ENCODE measurements at places on chromosomes 12 and 14. TPM values are rescaled to one million over a fixed set of nuclear protein-coding genes. Genes with fewer than 3 reads are reported as not detected.

IAPP gene
- not detected for total RNA-seq

ARHGDIB gene
- total RNA-seq: 1,891 TPM

SLC41A2 gene
- total RNA-seq: 2.1 TPM

DNA sequence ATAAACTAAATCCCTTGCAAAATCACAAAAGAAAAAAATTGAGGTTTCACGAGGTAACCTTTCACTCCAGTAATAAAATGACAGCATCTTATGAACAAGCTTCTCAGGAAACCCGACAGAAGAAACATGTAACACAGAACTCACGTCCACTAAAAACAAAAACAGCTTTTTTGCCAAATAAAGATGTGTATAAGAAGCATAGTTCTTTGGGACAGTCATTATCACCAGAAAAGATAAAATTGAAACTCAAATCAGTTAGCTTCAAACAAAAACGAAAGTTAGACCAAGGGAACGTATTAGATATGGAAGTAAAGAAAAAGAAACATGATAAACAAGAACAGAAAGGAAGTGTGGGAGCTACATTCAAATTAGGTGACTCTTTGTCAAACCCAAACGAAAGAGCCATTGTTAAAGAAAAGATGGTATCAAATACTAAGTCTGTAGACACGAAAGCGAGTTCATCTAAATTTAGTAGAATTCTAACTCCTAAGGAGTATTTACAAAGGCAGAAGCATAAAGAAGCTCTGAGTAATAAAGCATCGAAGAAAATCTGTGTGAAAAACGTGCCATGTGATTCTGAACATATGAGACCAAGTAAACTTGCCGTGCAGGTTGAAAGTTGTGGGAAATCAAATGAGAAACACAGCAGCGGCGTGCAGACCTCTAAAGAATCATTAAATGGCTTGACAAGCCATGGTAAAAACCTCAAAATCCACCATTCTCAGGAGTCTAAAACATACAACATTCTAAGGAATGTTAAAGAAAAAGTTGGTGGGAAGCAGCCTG, 25.8 kb downstream of the RESF1 start:
- DNase-seq: no peak
- peak overlapping the region; percentile 3 for H3K27ac ChIP-seq
- H3K4me3 ChIP-seq: no peak overlapping the region
- peaks cover 33% of the 10 kb centered on the region for H3K4me1 ChIP-seq
- no peaks in the 10 kb centered on the region for H3K27me3 ChIP-seq

- no peaks in the 10 kb centered on the region for H3K4me1 ChIP-seq
- no peaks in the 10 kb centered on the region for H3K36me3 ChIP-seq
- H3K4me3 ChIP-seq: no peak overlapping the region
- H3K27ac ChIP-seq: no peak overlapping the region
- H3K27me3 ChIP-seq: no peaks in the 10 kb centered on the region
Observed at GRCh38 chr12:115223322-115223721, 539.3 kb upstream of the TBX3 start.

- peaks cover 11% of the 10 kb centered on the region for H3K27me3 ChIP-seq
- H3K4me3 ChIP-seq: no peak overlapping the region
- no peak overlapping the region for H3K27ac ChIP-seq
- no peaks in the 10 kb centered on the region for H3K4me1 ChIP-seq
Observed at GRCh38 chr14:57122129-57122528, 146.6 kb downstream of the EXOC5 start.

GRCh38 chr12:51131745-51132521, 41.0 kb downstream of the TFCP2 start:
- H3K36me3 ChIP-seq: peaks cover 6% of the 10 kb centered on the region
- no peaks in the 10 kb centered on the region for H3K4me1 ChIP-seq
- peak overlapping the region; percentile 37 for H3K27ac ChIP-seq
- no peak overlapping the region for H3K4me3 ChIP-seq
- DNase-seq: no peak

DNA sequence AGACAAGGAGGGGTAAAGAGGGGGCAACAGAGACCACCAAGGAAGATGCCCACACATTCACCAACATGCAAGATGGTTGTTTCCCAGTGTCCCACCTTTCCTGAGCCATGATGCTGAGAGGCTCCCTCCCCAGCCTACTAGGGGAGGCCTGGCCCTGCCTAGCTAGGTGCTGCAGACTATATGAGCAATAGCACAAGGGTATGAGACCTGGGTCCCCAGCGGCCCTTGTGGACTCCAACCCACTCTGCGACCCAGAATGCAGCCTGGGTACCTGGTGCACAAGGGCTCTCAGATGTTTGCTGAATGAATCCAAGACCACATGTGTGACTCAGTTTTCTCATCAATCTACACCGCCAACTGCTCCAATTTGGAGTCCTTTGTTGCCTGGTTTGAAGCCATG, 13.9 kb downstream of the TGFB3 start:
- H3K4me1 ChIP-seq: no peaks in the 10 kb centered on the region
- DNase-seq: no peak
- H3K4me3 ChIP-seq: no peak overlapping the region

DNA sequence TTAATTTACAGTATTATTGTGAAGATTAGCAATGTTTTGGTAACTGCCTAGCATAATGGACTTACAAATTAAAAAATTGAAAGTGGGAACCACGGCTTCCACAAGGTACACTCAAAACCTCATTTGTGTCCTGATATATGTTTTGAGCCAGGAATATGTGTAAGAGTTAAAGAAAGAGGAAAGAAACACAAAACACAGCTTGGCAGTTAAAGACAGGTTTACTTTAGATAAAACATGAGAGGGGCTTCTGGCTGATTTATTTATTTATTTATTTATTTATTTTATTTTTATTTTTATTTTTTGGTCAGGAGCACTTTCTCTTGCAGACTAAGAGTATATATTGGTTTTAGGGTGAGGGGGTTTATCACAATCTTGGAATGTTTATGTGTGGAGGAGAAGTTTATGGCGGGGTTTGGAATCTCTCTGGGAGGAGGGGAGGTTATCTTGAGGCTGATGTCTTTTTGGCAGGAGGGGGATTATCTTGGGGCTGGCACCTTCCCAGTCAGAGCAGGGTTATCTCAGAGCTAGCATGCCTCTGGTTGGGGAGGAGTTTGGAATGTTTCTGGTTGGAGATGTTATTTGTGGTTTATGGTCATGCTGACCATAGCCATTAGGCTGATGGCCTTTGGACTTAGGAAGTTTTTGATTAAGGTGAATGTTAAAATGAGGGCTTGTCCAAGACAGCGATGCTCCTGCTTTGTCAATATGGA, 436.7 kb downstream of the DAD1 start:
- H3K36me3 ChIP-seq: no peaks in the 10 kb centered on the region
- peaks cover 11% of the 10 kb centered on the region for H3K4me1 ChIP-seq
- H3K4me3 ChIP-seq: no peak overlapping the region
- no peak overlapping the region for H3K27ac ChIP-seq

GRCh38 chr14:30796707-30797106, 77.7 kb upstream of the COCH start:
- peaks cover 37% of the 10 kb centered on the region for H3K27me3 ChIP-seq
- no peaks in the 10 kb centered on the region for H3K36me3 ChIP-seq
- no peak overlapping the region for H3K27ac ChIP-seq
- H3K4me3 ChIP-seq: no peak overlapping the region

DNA sequence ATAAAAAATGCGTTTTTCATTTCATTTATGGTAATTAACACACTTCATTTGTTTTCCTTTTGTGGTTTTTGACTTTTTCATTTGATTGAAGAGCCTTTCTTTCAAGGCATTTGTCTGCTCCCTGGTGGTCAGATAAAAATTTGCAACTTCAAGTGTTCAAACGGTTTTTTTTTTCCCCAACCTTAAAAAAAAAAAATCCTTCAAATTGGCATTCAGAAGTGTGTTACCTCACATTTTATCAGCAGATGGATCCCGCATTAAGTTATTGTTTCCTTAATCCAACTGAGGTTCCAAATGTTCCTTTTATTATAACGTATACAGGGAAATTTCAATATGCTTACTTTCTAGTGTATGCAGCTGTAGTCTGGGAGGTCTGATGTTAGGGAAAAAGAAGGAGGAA, 47.2 kb downstream of the MYF5 start:
- H3K4me1 ChIP-seq: no peaks in the 10 kb centered on the region
- no peaks in the 10 kb centered on the region for H3K27me3 ChIP-seq
- H3K27ac ChIP-seq: no peak overlapping the region
- H3K36me3 ChIP-seq: no peaks in the 10 kb centered on the region
- DNase-seq: no peak
- no peak overlapping the region for H3K4me3 ChIP-seq

GRCh38 chr14:73365727-73366126, 92.6 kb downstream of the NUMB start:
- peaks cover 10% of the 10 kb centered on the region for H3K36me3 ChIP-seq
- no peaks in the 10 kb centered on the region for H3K27me3 ChIP-seq
- no peak overlapping the region for H3K27ac ChIP-seq

Measured in activated CD4-positive, alpha-beta T cell treated with anti-CD3 and anti-CD28 coated beads, Interleukin-2, amount 10 ng/mL, durations not matched to agents 7 days and 5 days (primary cell).